Stimulated activated CD4-positive, alpha-beta T cell treated with anti-CD3 and anti-CD28 coated beads, Interleukin-4, amount 100 ng/mL, for 48 hours (primary cell): ENCODE measurements at places on chromosomes 12 and 14.

GRCh38 chr12:68750506-68750905 lies 4.5 kb downstream of the SLC35E3 start:
- no peak for DNase-seq

DNA sequence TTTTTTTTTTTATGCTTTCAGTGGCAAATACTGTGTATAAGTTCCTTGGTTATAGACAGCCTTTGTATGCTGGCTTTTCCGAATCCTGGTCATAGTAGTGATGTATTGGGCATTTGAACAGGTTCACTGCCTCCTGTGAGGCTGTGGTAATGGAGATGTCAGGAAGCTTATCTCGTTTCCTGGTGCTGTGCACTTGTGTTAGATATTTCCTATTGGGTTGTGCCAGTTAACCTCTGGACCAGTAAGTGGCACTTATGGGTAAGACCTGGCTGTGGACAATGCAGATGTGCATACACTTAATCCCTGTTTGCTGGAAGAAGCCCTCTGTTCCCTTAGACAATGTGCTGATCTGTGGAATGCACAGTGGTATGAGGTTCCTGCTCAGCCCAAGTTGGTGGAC lies 135.4 kb upstream of the KITLG start:
- DNase-seq, result no peak

DNA sequence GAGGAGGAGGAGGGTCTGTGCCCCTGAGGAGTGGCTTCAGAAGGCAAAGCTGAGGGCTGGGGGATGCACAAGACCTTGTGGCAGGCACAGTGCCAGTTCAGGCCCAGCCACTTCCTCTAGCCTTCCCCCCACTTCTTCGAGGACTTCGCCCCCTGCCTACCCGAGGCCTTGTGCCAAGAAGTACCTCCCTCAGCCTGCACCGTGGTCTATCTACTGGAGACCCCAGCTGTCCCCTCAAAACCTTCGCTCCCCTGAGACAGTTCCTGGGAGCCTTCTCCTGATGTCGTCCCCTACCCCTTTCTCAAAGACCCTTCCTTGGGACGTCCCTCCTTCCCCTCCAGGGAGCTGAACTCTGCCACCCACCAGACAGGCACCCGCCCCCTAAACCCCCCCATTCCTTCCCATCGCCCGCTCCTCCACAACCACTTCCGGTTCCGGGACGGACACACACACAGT lies 604 bp downstream of the ZNF384 start:
- DNase-seq, result no peak

DNA sequence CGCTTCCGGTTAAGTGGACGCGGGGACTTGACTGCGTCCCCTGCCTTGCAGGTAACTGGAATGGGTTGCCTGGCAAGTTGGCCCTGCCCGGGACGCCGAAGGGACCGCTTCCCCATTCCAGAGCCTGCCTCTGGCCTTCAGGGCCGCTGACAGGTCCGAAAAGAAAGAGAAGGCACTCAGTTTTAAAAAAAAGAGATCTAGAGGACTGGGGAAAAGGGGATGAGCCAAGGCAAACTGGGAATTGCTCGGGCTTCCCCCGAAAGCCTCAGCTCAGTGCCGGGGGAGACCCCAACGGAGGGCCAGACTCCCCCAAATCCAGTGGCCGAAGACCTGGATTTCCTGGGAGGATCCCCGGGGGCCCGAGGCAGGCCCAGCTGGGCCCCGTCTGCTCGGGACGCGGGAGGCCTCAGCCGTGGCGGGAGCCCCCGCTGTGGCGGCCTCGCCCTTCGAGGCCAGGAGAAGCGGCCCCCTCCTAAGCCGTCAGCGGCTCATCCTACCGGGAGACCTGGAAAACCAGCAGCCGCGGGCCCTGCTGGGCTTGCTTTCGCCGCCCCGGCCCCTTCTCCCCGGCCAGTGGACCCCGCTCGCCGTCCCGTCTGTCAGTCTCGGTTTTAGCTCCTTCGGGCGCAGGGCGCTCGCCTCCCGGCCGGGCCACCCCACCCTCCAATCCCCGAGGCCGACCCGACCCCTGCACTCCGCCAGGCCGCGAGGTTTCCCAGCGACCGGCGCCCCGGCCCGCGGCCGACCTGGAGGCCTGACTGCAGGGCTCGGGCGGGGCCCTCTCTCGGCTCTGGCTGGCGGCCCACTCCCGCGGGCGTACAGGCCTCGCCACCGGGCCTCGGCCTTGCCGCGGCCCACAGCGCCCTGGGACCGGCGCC lies 12.5 kb downstream of the OTX2 start:
- DNase-seq, result no peak

GRCh38 chr12:49959685-49960473 lies 1.8 kb upstream of the AQP5 start:
- no peak for DNase-seq

DNA sequence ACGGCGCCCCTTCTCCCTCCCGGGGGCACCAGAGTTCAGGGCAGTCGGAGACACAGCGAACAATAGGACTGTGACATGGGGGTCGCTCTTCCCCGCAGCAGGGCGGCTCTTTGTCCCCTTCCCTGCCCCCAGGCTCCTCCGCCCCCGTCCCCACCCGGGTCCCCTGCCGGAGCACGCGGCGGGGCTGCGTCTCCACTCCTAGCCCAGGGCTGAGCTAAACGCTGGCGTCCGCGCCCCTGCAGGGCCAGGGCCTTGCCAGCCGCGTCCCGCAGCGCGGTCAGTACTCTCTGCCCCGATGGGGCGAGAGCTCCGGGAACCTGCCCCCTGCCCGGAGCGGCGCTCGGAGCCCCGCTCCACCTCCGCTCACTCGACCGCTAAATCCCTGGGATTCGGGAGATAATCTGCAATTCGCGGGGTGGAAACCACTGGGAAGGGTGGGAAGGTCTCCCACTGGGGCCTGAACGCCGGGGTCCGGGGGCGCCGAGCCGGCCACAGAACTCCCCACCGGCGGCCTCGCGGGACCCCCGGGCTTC lies 825 bp upstream of the CCDC85C start:
- peak; percentile 27 for DNase-seq

- DNase-seq, result no peak
Measured at GRCh38 chr12:70719672-70720420, 82.6 kb upstream of the PTPRB start.

GRCh38 chr12:48002773-48003218 lies 1.5 kb downstream of the COL2A1 start:
- DNase-seq, result no peak

GRCh38 chr12:65496617-65497016 lies 218.1 kb downstream of the MSRB3 start:
- DNase-seq, result no peak

GRCh38 chr12:68189821-68190242 lies 30.3 kb upstream of the IFNG start:
- peak; percentile 8 for DNase-seq

DNA sequence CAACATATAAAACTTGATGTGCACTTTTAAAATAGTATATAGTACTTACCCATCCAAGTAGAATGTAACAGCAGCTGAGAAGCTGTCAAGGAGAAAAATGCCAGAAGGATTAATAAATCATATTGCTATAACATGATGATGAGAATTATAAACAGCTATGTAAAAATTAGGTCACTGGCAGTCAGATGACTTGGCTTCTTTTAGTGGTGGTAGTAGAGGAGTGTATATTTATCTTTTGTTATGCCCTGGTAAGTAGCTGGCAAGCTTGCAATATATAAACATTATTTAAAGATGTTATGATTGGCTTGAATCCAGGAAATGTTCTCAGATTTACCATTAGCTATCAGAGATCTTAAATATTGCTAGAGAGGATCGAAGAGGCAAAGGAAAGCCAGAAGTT lies 471.0 kb upstream of the MGAT4C start:
- no peak for DNase-seq

DNA sequence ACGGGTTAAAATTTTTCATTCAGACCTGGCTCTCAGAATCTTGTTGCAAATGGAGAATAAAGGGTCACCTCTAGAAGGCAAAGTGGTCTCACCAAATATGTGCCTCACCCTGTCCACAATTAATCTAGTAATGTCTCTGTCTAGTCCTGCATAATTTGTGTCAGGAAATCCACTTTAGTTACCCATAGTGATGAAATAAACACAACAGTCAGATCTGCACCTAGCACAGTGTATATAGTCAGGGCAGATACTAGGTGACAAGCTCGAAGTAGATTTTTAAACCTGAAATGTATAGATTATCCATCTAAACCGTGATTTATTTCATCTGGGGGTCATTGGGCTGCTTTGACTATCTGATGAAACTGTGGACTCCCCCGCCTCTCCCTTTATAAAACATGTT lies 15.9 kb upstream of the FLVCR2 start:
- DNase-seq, result no peak
